ENCODE measurements at places on chromosomes 6 and 20.

DNA sequence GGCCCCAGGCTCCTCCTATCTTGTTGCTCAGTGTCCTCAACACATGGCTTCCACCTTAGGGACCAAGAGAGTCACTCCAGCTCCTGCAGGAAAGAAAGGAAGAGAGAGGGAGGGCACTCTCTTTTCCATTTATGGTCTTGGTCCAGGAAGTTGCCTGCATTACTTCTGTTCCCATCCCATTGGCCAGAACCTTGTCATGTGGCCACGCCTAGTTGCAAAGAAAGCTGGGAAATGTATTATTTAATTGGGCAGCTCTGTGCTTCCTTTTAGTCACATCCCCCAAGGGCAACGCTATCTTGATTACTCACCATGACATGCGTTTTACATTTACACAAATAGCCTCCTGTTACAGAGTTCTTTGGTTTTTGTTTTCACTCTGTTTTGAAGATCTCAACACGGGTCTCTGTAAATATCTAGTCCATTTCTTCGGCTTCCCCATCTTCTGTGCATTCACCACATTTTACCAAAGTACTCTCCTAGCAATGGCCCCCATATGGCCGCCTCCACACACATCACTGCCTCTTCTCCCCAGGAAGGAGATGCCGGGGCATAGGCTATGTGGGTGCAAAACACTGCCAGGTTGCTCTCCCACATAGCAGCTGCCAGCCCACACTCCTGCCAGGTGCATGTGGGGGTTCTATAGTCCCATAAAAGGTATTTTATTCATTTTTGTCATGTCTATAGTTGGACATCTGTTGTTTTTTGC lies 35.7 kb upstream of the ZMYND8 start:
- DNase-seq, result peak; percentile 71

GRCh38 chr20:26216025-26216424 lies 519.4 kb upstream of the ZNF337 start:
- no peak for DNase-seq

DNA sequence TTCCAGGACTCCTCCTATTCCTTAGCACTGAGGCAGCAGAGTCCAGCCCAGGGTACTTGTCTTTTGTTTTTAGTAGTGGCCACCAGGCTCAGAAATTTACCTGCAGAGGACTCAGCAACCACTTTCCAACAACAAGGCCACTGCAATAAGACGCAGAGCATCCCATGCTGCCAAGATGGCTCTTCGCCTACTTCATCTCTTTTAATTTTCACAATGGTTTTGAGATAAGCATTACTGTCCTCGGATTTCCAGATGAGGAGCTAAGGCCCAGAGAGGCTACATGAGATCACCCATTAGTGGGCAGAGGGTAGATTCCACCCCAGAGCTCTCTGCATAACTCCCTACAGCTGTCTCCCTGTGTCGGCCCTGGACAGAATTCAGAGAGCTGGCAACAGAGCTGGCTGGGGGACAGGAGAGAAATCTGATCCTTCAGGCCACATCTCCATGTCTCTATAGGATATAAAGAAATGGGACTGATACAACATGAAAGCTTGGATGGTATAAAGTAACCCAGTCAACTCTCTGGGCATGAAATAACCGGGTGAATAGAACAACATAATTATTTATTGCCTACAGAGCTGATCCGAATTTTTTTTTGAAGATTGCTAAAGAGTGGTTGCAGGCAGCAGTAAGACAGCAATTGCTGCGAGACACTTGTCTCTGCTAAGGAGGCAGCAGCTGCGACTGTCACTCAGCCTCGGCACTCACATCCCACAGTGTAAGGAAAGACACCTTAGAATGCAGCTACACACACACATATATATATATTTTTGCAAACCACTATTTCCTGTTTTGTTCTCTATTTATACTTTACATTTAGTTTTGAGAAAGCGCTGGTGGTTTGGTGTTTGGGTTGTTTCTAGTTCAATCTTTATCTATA lies 37.2 kb downstream of the SCML4 start:
- DNase-seq, result no peak

DNA sequence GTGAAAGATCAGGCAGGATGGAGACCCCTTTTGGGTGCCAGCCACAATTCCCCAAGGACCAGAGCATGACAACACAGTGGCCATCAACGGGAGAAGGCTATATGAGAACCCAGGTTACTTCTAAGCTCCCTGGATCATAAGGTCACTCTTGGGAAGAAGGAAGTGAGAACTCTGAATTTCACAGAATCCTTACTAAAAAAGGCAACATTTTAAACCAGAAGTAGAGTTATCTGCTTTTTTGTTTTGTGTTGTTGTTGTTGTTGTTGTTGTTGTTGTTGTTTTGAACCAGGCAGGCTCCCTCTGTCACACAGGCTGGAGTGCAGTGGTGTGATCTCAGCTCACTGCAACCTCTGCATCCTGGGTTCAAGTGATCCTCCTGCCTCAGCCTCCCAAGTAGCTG lies 107.4 kb upstream of the TNFAIP3 start:
- DNase-seq, result no peak

GRCh38 chr6:55777469-55777868 lies 97.9 kb downstream of the BMP5 start:
- no peak for DNase-seq
